ENCODE measurements at places on chromosomes 5 and 9. TPM values are rescaled to one million over a fixed set of nuclear protein-coding genes. Genes with fewer than 3 reads are reported as not detected.

- DNase-seq = no peak
These were observed 56.0 kb upstream of the OSMR start for GRCh38 chr5:38789777-38790176.

- no peak for DNase-seq
These were observed 139.8 kb downstream of the ELAVL2 start for GRCh38 chr9:23686257-23686656.

DNA sequence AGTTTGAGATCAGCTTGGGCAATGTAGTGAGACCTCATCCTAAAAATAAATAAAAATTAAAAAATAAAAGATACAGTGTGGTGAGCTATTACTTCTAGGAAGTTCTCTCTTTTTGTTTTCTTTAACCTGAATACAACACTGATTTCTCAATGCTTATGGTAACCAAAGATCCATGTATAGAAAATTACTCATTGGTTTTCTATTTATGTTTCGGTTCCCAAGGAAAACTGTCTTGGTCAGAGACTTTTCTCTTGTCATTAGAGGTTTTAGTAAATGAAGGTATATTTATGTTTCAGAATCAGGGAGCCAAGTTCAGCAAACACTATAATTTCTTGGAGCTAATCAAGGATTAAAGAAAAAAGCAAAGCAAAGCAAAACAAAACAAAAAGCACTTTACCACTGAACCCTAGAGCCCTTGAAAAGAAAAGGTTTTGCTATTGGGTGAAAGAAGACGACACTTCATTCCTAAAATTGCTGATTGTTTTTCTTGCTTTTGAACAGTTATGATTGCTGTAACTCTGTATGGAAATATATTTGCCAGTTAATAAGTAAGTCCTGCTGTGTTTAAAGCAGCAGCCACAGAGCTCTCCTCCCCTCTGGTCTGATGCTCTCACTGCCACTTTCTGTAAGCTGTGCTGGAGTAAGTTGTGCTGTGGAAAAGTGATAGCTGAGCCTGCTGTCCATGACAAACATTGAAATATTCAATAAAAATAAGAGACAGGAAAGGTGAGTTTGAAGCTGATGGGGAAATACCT, 298.2 kb downstream of the CD180 start:
- DNase-seq = no peak

DNA sequence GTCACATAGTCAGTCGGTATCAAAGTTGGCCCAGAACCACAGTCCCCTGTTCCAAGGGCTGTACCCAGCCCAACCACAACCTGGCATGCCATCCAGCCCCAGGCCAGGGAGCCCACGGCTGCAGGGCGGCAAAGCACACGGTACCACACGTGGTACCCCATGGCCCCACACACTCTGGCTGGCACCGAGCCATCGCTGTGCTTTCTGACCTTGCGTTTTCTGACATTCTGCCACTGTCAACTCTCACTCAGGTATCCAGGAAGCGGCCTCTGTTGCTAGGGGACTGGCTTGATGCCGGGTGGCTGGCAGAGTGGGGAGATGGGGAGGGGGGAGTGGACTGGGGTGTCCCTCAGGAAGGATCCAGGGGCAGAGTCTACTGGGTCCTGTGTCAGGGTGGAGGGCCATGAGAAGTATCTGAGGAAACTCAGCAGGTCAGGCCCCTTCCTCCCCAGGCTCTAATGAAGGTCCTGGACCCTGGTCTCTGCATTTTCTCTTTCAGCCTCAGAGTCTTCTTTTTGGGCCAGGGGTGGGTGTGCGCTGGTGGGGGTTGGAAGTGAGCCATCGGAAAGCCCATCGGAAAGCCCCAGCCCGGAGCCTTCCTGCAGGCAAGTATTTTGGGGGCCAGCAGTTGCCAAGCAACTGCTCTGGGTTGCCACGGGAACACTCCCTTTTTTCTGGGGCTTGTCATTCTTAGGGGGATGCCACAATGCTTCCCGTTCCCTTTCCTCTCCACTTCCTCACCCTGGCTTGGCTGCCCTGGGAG, 21.0 kb upstream of the RALGDS start:
- DNase-seq = no peak

CKMT2 gene
- polyA plus RNA-seq = 102 TPM

CCNO gene
- not detected for polyA plus RNA-seq

CCDC180 gene
- 8.8 TPM for polyA plus RNA-seq

CDC20B gene
- polyA plus RNA-seq = not detected

All from forelimb muscle (tissue), 1 donor.